ENCODE measurements at places on chromosomes 3 and 15. TPM values are rescaled to one million over a fixed set of nuclear protein-coding genes. Genes with fewer than 3 reads are reported as not detected.

GRCh38 chr3:81435050-81435449 is 326.4 kb downstream of the GBE1 start:
- DNase-seq = no peak

DNA sequence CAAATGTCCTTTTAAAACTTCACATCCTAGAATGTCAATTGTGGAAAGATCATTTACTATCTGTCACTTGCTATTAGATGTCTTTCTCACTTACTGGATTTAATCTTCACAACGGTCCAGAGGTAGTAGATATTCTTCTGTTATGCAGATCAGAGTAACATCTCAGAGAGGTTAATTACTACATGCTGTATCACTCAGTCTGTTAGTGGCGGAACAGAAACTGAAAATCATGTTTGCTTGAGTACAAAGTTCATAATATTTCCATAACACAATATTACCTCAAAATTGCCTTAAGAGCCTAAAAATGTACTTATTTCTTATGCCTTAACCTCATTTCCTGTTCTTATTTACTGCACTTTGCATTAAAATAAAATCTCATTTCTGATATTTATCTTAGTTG is 28.6 kb upstream of the GPR149 start:
- DNase-seq = no peak

GRCh38 chr3:190038050-190038933 is 82.4 kb downstream of the P3H2 start:
- DNase-seq = no peak

DNA sequence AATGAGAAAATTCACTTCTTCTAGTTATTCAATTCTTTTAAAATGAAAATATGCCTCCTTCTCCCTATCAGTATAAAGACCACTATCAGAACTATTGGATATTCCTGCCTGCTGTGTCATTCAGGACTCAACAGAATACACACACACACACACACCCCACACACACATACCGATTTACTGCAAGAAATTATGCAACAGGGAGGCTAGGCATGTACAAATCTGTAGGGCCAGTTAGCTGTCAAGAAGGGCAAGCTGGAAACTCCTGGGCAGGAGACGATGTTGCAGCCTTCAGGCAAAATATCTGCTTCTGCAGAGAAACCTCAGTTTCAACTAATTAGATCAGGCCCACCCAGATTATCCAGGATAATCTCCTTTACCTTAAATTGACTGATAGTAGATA is 13.9 kb upstream of the RYR3 start:
- DNase-seq = no peak

GRCh38 chr3:94101860-94102259 is 39.0 kb downstream of the NSUN3 start:
- DNase-seq = no peak

DNA sequence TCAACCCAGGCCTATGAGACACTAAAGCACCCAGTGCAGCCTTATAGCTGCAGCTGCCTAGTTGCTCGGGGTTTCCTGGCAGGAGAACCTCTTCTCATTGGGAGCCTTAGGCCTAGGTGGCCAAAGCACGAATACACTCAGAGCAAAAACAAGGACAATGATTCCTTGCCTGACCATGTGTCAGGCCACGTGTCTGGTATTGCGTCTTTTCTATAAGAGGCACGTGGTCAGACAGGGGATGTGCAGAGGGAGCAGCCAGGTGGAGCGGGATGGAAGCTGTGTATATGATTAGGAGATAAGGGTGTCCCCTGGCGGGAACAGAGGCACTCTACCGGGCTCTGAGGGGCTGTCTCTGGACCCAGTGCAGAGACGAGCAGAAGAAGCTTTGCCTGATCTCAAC is 26.4 kb downstream of the SLC22A14 start:
- no peak for DNase-seq

GRCh38 chr3:64417816-64418215 is 192.6 kb upstream of the PRICKLE2 start:
- DNase-seq = no peak

GRCh38 chr3:16886303-16886683 is 1.5 kb downstream of the PLCL2 start:
- DNase-seq = no peak

GRCh38 chr15:60651101-60651500 is 172.2 kb upstream of the ICE2 start:
- no peak for DNase-seq

DNA sequence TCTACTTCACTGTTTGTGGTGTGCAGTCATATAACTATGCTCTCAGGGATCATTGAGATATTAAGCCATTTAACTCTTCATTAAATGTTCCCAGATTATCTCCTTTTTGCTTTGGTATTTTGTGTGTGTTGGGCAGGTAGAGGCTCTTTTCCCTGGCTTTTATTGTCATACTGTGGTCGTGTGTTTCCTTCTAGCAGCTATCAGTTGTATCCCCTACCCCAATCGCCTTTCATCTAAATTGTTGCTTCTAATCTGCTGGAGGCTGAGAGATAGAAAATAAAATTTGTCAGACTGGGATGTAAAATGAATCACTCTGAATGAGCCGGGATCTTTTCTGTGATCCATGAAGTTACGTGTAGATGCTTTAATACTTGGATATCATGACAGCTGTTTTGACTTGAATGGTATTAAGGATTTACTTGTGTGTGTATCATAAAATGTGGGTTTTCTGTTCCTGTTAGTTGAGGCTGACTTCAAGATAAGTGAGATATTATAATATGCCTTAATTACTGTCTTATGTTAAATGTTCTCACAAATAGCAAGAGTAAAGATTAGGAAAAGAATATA is 9.2 kb downstream of the NFKBIZ start:
- DNase-seq = no peak

GRCh38 chr3:149621218-149622005 is 36.4 kb downstream of the WWTR1 start:
- DNase-seq = no peak

DNA sequence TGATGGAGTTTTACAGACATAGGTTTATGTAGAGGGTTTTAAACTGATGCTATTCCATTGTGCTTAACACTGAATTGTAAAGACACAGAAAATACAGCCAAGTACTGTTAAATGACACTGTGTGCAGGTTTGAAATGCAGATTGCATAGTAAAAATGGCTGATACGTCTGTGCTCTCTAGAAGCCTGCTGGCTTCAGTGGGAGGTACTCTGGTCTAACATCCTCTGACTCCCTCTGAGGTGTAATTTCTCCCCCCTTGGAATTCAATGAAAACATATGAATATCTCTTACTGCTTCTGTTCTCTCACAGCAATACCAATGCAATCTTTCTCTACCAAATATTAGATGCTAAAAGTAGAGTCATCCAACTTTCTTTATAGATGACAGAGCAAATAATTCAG is 176.6 kb downstream of the SLC9A9 start:
- no peak for DNase-seq

DNA sequence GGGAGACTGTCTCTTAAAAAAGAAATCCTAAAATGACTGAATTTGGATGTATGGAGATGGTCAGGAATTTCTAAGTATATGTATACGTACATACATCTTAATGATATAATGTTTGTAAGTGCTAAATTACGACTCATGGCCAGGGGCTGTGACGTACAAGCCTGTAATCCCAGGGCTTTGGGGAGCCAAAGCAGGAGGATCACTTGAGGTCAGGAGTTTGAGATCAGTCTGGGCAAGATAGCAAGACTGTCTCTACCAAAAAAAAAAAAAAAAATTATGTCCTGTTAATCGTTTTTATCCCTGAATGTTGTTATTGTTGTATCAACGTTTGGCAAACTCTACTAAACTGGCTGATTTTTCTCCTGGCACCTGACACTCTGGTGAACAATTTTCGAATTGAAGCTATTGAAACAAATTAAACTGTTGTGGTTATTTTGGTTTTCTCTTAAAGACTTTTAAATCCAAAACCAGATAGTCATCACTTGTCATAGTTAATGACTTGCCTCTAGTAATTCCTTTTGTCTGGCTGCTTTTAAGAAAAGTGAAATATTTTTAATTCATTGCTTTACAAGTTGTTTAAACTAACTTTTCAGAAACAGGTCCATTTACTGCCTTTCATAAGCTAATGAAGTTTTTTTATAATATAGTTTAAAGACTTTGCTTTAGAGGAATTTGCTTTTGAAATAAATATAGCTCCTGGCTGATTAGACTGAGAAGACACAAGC is 7.0 kb downstream of the MORF4L1 start:
- no peak for DNase-seq

GRCh38 chr3:121855555-121855954 is 20.5 kb downstream of the EAF2 start:
- DNase-seq = no peak

GRCh38 chr3:185504636-185505035 is 5.8 kb upstream of the TMEM41A start:
- DNase-seq = no peak

DNA sequence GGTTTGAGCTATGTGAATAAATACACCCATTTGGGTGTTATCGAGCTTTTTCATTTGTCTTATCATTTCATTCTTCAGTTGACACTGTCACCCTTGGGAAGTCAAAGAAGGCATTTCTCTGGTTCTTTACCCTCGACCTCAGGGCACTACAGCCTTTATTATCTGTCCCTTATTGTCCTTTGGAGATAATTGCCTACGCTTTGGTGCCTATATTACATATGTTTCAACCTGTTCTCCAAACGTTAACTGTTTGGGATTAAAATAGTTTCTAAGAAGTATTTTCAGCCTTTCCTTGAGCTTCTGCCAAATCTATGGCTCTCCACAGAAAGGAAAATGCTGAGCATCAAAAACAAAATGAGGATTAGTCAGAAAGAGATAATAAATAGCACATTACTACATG is 395.4 kb upstream of the ADAMTS9 start:
- DNase-seq = no peak

DNA sequence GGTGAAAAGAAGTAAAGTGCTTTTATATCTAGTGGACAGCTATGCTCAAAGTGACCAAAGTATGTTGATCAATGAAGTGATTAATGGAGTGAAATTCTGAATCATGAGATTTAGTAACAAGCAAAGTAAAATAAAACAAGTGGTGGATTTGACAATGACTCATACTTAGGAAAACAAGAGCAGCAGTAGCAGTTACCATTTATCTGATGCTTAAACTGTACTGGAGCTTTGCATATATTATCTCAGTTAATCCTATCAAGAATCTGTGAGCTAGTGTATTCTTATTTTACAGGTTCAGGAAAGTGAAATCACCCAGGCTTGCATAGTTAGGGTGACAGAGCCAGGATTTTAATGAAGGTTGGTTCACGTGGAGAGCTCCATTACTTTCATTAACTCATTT is 50.6 kb upstream of the SPATA16 start:
- no peak for DNase-seq

- DNase-seq = no peak
Observed at GRCh38 chr3:179233043-179233442, 17.9 kb downstream of the KCNMB3 start.

DNA sequence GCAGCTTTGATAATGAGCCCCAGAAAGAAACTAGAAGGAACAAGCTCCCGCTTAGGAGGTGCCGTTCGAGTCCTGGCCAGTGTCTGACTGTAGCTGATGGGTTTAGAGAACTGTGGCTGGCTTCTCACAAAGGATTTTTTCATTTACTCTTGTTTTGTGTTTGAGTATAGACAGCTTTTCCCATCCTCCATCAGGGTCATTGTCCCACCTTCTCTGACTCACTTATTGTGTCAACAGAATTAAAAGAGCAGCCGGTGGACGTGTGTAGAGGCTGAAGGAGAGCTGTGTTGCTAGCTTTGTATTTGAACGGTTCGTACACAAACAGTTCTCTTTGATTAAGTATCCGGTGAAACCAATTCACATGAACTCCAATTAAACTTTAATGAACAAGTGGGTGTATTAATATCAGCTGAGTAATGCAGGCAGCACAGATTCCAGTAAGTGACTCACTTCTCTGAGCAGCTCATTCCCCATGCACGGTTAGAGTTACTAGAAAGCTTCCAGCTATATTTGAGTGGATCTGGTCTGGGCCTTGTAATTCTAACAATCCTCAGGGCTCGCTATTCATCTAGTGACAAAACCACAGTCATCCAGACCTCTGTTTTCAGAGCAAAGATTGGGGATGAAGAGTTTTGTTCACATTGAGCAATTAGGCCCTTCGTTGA is 141.0 kb downstream of the LPP start:
- DNase-seq = no peak

- no peak for DNase-seq
Observed at GRCh38 chr3:8563597-8563996, 62.0 kb downstream of the LMCD1 start.

- no peak for DNase-seq
Observed at GRCh38 chr3:53259427-53260259, 3.8 kb upstream of the TKT start.

GRCh38 chr15:92366381-92366780 is 27.3 kb upstream of the ST8SIA2 start:
- DNase-seq = no peak

- no peak for DNase-seq
Observed at GRCh38 chr15:77183066-77183465, 112.2 kb upstream of the TSPAN3 start.

CKMT1B gene
- total RNA-seq = 0.86 TPM

MRPS11 gene
- 78.0 TPM for total RNA-seq

APOD gene
- 3.4 TPM for total RNA-seq

KBTBD13 gene
- not detected for total RNA-seq

TP63 gene
- total RNA-seq = 0.51 TPM

JAGN1 gene
- 42.4 TPM for total RNA-seq

PRC1 gene
- total RNA-seq = 86.0 TPM

TTLL13 gene
- 0.29 TPM for total RNA-seq

TM4SF1 gene
- total RNA-seq = 0.13 TPM

USP4 gene
- total RNA-seq = 84.4 TPM

CLDN18 gene
- total RNA-seq = not detected

XYLB gene
- 9.9 TPM for total RNA-seq

GRM7 gene
- total RNA-seq = not detected

MKRN3 gene
- total RNA-seq = 2.1 TPM

FOXL2NB gene
- total RNA-seq = not detected

CFAP92 gene
- 0.29 TPM for total RNA-seq

LTK gene
- total RNA-seq = 0.13 TPM

C3orf80 gene
- total RNA-seq = 0.42 TPM

KBTBD8 gene
- 26.6 TPM for total RNA-seq

Data from activated T-helper 1 cell treated with anti-CD3 and anti-CD28 coated beads, Interleukin-12 subunit alpha, Interleukin-12 subunit beta, Interleukin-2, Interleukin-4 antibody, amounts not matched to agents 30 ng/mL and 10 ng/mL and 1 ng/mL, durations not matched to agents 14 hours and 24 hours and 36 hours (primary cell).